Mucosa of descending colon (tissue), 3 donors: ENCODE measurements at places on chromosomes 6 and 20. TPM values are rescaled to one million over a fixed set of nuclear protein-coding genes. Genes with fewer than 3 reads are reported as not detected.

Gene XRN2
- 35.3 TPM for total RNA-seq

Gene APOM
- total RNA-seq = 2.7 TPM

Gene LAMP5
- 0.31 TPM for total RNA-seq

Gene TMC2
- total RNA-seq = not detected

Gene GLP1R
- total RNA-seq = 0.09 TPM

- no peak for DNase-seq
Observed at GRCh38 chr6:137798846-137799245, 68.2 kb upstream of the TNFAIP3 start.

DNA sequence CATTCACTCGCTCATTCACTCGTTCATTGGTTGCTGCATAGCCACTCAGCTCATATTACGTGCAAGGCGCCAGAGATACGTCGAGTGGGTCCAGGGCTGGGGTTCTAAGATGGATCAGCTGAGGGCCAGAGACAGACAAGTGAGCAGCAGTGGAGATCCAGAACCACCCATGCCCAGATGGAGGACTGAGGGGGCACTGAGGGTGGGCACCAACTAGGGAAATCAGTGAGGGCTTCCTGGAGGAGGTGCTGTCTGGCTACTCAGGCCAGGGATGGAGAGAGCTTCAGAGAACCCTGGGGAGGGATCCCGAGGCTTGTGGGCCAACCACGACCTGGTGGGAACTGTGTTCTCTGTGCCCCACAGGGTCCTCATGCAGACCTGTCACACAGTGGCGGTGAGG, 364 bp upstream of the SPDEF start:
- DNase-seq = no peak

- DNase-seq = peak; percentile 47
Observed at GRCh38 chr6:52352239-52353018, 9.5 kb upstream of the PAQR8 start.

DNA sequence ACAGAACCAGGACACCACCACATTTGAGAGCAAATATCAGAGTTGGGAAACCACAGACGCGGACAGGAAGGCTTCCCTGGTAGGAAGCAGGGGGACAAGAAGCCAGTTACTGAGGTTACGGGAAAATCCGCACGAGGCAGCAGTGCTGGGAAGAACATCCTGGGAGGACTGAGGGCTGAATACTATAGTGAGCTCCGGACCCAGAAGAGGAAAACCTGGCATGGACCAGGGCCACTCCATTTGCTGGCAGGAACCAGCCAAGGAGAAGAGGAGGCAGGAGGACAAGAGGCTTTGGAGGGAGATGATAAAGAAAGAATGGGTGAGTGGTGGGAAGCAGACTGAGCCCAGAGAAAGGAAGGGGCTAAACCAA, 6.1 kb upstream of the DSN1 start:
- DNase-seq = no peak

DNA sequence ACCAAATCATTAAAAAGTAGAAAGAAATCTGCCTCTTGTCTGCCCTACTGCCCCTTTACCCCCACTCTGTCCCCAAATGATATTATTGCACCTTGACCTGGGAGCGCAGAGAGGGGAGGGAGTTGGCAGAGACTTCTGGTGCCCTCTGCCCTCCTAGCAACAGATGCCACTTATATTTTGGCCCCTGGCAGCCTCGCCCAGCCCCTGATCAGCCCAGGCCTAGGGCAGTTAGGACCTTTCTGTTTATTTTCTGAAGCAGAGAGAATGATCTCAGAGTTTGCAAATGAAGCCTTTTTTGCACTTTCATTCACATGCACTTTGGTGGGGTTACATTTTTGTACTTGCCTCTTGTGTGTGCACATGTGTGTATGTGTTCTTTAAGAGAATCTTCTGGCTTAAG, 8.4 kb upstream of the SGK2 start:
- no peak for DNase-seq

DNA sequence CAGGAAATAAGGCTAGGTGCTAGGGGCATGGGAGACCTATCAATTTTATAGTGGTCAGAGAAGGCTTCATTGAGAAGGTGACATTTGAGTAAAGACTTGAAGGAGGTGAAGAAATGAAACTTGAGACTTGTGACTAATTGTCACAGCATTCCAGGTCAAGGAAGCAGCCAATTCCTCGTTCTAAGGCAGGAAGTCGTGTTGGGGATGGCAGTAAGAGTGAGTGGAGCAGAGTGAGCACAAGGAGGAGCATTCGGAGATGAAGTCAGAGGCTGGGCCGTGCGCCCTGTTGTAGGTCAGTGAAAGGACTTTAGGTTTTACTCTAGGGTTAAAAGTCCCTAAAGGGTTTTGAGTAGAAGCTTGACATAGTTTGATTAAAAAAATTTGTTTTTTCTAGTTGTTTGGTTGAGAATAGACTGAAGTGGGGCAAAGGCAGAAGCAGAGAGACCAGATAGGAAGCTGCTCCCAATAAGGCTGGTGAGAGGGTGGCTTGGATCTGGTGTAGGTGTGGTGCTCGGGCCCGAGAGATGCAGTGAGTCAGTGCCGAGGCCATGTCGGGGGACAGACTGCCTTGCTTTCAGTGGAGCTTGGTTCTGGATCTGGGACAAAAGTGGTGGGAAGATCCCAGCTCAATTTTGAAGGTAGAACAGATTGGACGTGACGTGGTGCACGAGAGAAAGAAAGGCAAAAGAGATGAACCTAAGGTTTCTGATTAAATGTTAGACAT, 2.6 kb upstream of the RSPH3 start:
- no peak for DNase-seq

DNA sequence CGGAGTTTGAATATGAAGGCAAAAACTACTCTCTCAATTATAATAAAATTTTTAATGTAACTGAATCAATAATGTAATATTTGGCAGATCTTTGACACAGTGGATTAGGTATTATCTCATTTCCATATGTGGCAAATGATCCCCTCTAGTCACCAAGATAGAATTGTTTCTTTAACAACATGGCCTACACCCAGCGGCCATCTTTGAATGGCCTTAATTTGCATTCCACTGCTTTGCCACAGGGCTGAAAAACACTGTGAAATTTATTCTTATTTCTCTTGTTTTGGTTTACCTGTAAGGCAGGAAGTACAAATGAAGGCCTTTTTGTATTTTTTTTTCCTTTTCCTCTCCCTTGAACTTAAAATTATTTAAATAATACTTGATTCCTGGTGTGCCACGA, 162.6 kb upstream of the SCGN start:
- DNase-seq = no peak

- no peak for DNase-seq
Observed at GRCh38 chr6:112172540-112172939, 81.8 kb downstream of the LAMA4 start.

- no peak for DNase-seq
Observed at GRCh38 chr20:49420811-49421295, 61.6 kb downstream of the KCNB1 start.

GRCh38 chr20:38805502-38805957, at the start of gene PPP1R16B:
TSS of gene PPP1R16B (plus strand) at chr20:38805697. CDS start at chr20:38835926, 30,229 bp downstream.
- peak; percentile 76 for DNase-seq

GRCh38 chr20:12581644-12582289, 427.0 kb upstream of the SPTLC3 start:
- DNase-seq = peak; percentile 23

DNA sequence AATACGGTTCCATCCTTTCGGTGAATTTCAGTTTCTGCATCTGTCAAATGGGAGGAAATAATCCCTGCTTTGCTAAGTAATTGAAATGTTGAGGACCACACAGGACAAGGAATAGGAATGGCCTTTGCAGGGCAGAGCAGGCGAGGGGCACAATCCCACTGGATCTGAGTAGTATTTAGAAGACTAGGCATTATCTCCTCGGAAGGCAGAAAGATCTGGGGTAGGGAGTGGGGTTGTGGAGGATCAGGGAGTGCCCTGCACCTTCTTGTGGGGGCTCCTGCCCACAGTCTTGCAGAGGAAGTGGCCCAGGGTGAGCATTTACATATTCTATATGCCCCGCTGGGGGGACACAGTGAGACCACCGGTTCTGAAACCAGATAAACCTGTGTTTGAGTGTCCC, 87.1 kb upstream of the SIRPA start:
- DNase-seq = no peak

DNA sequence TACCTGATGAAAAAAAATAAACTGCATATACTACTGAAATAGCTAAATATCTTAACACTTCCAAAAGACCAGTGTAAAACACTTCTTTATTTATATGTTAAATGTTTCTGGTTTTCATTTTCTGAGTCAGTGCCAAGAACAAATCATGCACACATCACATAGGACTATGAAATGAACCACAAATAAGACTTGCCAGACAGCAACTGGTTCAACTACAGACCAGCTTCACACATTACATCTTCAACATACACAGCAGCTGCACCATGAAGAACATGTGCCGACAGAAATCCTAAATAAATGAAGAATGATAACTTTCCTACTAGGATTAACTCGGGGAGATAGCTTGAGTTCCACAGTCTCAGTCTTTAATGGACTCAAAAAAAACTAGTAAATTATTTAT, 168.3 kb upstream of the STXBP5 start:
- no peak for DNase-seq

- no peak for DNase-seq
Observed at GRCh38 chr20:32569380-32570305, 15.5 kb downstream of the NOL4L start.

DNA sequence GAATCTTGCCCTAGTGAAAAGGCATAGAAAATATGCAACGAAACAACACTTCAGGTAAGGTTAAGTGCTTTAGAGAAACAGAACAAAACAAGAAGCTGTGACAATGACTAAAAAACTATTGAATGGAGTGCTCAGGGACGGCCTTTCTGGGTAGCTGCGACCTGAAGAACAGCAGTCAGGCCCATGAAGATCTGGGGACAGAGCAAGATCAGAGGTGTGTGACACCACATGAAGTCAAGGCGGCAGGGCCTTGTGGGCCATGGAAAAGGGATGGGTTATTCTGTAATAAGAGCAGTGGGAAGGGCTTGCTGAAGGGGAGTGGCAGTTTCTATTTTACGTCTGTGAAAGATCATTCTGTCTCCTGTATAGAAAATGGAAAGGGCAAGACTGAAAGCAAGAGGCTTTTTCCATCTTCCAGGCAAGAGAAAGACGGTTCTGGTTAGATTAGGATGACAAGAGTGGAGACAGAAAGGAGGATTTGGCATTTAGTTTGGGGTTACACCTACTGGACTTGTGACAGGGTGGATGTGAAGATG, 5.1 kb downstream of the UBE2V1 start:
- DNase-seq = no peak

GRCh38 chr20:53838311-53838868, 232.0 kb downstream of the BCAS1 start:
- DNase-seq = peak; percentile 78

DNA sequence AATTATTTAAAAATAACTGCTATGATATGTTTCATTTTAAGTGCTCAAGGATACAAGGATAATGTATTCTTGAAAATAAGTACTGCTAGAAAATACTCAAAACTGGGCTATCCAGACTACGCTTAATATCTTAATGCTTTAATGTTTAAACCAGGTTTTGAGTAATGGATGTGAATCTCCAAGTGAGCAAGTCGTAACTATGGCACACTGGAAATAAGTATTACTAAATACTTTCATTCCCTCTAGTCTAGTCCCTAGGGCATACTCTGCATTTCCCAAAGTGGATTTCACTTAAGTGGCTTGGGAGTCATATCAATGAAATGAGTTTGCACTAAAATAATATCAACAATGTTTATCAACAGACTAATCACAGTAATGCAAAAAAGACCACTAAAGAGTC, 48.1 kb downstream of the HMGCLL1 start:
- no peak for DNase-seq

DNA sequence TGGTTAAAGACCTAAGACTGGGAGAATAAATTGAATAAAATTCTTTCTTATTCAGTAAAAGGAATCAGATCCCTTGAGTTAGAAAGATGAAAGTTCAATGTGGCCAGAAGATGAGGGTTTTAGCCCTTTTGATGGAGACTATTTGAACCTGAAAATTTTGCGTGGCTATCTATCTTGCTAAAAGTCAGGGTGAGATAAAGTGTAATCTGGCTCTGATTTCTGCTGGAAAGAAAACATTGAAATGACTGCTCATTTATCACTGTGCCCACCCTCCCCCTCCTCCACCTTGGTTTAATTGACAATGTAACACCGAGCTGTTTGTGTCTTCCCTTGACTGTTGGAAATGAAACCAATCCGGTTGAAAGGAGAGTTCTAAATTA, 32.9 kb upstream of the TCF21 start:
- DNase-seq = no peak

DNA sequence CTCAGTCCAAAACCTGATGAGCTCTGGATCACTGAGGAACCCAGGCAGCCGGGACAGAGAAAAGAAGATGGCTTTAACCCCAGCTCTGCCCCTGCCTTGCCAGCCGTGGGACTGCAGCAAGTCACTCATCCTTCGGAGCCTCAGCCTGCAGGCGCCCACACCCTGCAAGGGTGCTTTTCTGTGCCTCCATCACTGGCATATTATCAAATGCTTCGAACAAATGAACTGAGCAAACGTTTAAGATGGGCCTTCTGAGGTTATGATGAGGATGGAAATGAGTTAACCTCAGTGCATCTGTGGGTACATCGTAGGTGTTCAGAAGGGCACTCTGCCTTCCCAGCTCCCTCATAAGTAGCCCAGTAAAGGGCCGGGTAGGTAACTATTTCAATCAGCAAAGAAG, 79.0 kb downstream of the NFATC2 start:
- DNase-seq = no peak

GRCh38 chr20:270517-270916, 13.0 kb downstream of the DEFB132 start:
- DNase-seq = no peak

- DNase-seq = no peak
Observed at GRCh38 chr20:5548107-5548506, 202.1 kb upstream of the SHLD1 start.

DNA sequence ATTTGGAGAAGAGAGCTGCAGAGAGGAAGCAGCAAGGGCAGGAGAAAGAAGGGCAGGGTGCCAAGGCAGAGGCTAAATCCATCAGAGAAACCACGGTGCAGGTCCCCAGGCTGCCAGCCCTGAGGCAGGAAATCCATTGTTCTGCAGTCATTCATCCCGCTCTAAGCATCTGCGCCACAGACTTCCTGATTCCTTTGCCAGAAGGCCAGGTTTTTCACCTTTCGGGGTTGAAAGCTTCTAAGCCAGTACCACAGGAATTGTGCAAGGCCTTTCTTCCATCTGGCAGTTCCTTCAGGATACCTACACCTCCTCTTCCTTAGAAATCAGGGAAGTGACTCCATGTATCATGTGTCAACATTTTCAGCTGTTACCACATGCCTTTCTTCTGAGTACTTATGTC, 45.6 kb downstream of the ADGRF5 start:
- DNase-seq = no peak

DNA sequence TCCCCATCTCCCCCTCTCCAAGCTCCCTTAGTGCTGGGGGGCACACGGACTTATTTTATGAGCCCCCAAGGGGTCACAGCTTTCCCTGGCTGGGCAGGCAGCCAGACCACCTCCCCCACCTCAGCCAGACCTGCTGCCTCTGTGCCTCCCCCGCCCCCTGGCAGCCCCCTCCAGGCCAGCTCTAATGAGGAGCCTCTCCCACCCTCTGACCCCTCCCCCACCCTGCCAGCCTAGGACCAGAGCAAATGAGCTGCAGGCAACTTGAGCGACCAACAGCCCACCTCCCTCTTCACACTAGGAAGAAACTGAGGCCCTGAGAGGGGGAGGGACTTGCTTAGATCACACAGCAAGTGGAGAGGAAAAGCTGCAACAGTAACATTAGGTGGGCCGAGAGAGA, 1.9 kb downstream of the GDF5 start:
- no peak for DNase-seq
